Tibial nerve (tissue), 4 donors: ENCODE measurements at places on chromosomes 2 and 18. TPM values are rescaled to one million over a fixed set of nuclear protein-coding genes. Genes with fewer than 3 reads are reported as not detected.

DNA sequence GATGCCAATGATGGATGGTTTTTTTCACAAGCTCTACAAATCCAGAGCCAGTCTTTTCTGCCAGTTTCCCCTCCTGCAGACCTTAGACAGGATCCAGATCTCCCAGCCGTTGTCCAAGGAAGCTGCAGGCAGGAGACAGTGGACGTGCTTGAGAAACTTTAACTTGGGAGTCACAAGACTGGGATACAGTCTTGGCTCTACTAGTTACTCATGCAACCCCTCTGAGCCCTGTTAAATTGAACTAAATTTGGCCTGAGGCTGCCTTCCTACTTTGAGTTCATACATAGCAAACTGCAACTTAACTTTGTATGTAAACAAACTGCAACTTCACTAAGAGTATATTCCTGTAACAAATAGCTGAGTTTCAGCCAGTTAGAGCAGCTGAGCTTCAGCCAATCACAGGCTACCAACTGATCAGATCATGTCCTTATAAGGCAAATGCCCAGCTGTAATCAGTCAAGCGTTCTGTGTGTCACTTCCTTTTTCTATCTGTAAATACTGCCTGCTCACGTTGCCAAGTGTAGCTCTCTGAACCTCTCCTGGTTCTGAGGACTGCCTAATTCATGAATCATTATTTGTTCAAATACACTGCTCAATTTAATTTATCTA lies 140.9 kb downstream of the CAPN13 start:
- no peak for DNase-seq

GRCh38 chr2:23330214-23330613 lies 54.8 kb upstream of the KLHL29 start:
- DNase-seq: no peak

GRCh38 chr2:185142677-185143076 lies 544.3 kb downstream of the ZNF804A start:
- DNase-seq: no peak

DNA sequence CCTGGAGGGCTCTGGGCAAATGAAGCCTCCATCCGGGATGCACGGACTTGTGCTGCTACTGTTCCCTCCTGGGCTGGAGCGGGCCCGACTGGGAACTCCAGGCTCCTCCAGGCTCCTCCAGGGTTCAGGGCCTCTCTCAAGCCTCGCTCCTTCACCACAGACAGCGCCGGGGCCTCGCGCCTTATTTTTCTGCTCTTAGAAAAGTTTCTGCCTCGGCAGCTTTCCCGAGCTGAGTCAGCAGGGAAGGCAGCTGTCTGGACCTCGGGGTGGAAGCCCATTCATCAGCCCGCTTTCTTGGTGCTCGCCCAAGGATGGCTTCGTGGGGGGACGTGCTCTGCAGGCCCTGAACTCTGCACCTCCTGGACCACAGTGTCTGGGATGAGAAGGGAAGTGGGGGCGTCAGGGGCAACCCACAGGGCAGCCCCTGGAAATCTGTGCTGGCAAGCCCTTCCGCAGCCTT lies 12.9 kb upstream of the TEX51 start:
- DNase-seq: no peak

DNA sequence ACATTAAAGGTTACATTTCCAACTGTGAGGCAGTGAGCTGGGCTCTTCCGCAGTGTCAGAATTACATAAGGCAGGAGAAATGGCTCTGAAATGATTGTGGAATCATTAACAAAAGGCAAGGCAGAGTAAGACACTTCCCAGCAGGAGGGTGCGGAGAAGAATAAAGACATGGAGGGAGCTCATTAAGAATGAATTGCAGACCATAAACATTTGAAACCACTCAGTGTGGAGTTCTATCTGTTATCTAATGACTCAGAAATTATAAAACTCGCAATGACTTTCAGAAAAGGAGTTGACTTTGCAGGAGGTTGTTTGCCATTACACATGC lies 77.0 kb downstream of the SMIM21 start:
- DNase-seq: no peak

- DNase-seq: no peak
These were observed 54.8 kb downstream of the RTP5 start for GRCh38 chr2:241924069-241924908.

DNA sequence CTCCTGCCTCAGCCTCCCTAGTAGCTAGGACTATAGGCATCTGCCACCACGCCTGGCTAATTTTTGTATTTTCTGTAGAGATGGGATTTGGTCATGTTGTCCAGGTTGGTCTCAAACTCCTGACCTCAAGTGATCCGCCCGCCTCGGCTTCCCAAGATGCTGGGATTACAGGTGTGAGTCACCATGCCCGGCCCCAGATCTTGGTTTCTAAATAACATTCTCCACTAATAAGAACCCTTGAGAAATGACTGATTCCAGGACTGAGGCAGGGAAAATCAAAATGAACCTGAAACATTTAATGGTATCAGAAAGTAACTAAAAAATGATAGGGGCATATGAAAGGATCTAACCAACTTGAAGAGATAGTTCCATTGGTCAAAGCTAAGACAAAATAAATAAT lies 34.0 kb downstream of the BMPR2 start:
- DNase-seq: no peak

GRCh38 chr2:77387324-77387723 lies 134.9 kb downstream of the LRRTM4 start:
- no peak for DNase-seq

GRCh38 chr18:47582093-47582492 lies 330.6 kb upstream of the SKOR2 start:
- DNase-seq: no peak

GRCh38 chr2:99939135-99939534 lies 203.3 kb downstream of the AFF3 start:
- DNase-seq: no peak

GRCh38 chr2:67277450-67277849 lies 119.7 kb upstream of the ETAA1 start:
- DNase-seq: no peak

GRCh38 chr2:108165729-108166128 lies 74.0 kb upstream of the SULT1C3 start:
- DNase-seq: no peak

GRCh38 chr18:59837586-59837985 lies 62.2 kb upstream of the PMAIP1 start:
- no peak for DNase-seq

GRCh38 chr18:6994771-6995430 lies 122.7 kb downstream of the LAMA1 start:
- no peak for DNase-seq

DNA sequence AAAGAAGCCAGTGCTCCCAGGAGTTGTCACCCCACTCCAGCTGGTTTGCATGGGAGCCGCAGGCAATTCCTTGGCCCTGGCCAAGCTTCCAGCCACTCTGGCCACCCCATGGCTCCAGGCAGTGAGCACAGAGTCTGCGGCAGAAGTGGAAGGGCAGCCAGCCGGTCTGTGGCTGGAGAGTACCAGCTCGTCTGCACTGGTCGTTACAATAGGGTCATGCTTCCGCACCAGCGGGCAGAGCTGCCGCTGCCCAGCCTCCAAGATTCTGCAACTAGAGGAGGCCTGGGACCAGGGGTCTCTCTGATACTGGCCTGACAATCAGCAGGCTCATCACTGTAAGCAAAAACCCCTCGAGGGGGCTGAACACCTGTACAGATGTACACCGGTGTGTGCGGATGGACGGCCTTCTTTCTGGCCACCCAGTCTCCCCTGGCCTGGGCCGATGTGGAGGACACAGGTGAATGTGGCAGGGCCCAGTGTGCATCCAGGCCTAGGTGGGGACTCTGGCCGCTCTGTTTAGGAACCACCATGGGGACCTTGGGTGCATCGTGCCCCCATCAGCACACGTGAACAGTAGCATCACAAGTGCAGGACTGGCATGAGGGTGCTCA lies 51.9 kb upstream of the ODC1 start:
- DNase-seq: no peak

- no peak for DNase-seq
These were observed 639 bp downstream of the MRO start for GRCh38 chr18:50819027-50819727.

- no peak for DNase-seq
These were observed 113.8 kb upstream of the SLC1A4 start for GRCh38 chr2:64875368-64875767.

GRCh38 chr2:230218421-230218820 lies 1.4 kb downstream of the SP110 start:
- no peak for DNase-seq

DNA sequence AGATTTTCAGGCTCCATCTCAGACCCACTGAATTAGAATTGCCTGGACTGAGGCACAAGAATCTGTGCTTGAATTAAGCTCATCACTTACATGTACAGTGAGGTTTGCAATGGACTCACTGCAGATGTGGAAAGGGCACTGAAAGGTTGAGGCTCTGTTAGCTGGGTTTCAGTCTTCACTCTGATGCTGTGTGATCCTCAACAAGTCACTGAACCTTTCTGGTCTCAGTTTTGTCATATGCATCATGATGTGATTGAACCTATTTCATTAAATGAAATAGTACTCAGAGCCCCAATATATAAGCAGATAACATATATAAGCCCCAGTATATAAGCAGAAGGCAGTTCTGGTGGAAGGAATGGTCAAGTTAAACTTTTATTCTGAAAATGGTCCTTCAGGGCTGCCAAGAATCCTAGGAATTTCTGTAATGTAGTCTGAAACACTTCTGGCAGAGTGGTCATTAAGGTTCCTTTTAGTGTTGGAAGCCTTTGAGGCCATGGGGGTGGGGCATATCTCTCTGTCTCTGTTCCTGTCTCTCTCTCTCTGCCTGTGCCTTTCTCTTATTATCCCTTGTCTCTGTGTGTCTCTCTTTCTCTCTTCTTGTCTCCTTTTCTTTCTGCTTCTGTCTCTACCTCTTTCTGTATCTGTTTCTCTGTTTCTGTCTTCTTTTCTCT lies 110.4 kb downstream of the ADCYAP1 start:
- DNase-seq: no peak

DNA sequence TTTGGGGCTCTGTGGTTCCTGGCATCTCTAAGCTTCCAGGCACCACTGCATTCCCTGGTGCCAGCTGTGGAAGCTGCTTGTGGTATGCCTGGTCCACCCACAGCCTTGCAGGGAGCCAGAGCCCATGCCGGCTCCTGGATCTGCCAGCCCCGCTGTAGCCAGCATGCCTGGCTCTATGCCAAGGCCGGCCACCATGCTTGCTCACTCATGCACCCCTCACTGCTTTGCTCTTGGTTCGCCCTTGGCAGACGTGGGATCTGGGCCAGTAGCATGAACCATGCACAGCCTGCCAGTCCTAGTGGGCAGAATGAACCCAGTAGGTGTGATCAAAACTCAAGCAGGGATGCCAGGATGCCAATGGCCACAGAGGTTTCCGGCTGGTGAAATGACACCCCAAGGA lies 634.2 kb upstream of the TMEFF2 start:
- no peak for DNase-seq

GRCh38 chr18:80076379-80076778 lies 32.7 kb upstream of the ADNP2 start:
- DNase-seq: no peak

DNA sequence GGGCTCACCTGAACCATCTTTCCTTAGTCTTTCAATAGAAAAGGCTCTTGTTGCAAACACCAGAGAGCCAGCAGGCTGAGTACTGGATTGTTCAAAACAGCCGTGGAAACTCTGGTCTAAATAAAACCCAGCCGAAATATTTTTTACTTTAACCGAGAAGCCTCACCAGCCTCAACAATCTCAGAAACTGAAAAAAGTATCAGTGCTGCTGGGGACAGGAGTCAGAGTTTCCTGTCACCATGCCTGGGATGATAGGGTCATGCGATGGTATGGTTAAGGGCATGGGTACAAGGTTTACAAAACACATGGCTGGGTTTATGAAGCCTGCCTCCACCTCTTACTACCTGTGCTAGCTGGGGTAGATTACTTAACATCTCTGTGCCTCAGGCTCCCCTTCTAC lies 55.3 kb upstream of the FZD7 start:
- no peak for DNase-seq

DNA sequence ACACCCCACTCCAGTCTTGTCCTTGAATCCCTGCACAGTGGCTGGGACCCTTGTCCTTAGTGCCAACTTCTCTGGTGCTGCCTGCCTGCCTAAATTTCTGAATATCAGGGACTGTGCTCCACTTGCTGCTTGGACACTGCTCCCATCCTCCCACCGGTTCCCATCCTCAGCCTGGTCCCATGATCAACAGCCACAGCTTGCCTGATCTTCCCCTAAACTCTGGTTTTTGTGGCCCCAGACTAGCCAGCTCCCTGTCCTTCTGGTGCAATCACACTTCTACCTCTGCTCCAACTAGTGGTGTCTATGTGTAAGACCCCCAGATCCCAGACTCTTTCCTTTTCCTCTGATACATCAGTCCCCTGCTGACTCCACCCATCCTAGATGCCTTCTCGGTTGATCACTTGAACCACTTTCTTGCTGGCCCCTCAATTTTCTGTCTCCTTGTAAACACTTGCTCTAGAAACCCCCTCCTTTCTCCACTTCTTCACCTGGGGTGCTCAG lies 37.2 kb upstream of the POLE4 start:
- no peak for DNase-seq

ACOXL gene
- 0.30 TPM for total RNA-seq

UGT1A5 gene
- total RNA-seq: not detected

MC5R gene
- not detected for total RNA-seq

FLACC1 gene
- total RNA-seq: 0.98 TPM

DLX2 gene
- not detected for total RNA-seq

ALPG gene
- not detected for total RNA-seq

SCG2 gene
- not detected for total RNA-seq

CTAGE1 gene
- not detected for total RNA-seq

PROKR1 gene
- not detected for total RNA-seq

TMEFF2 gene
- total RNA-seq: not detected

SCYGR4 gene
- not detected for total RNA-seq

TFPI gene
- total RNA-seq: 88.5 TPM

CD28 gene
- 0.42 TPM for total RNA-seq

ROCK2 gene
- total RNA-seq: 56.4 TPM

DTNA gene
- 40.4 TPM for total RNA-seq

POMC gene
- total RNA-seq: 8.6 TPM

RND3 gene
- total RNA-seq: 28.4 TPM

MYO5B gene
- 13.0 TPM for total RNA-seq
